Mesenchymal stem cell (in vitro differentiated cells and primary cell): ENCODE measurements at places on chromosomes 12 and 14.

- H3K4me3 ChIP-seq: no peak overlapping the region
- peaks cover 68% of the 10 kb centered on the region for H3K4me1 ChIP-seq
- no peaks in the 10 kb centered on the region for H3K27me3 ChIP-seq
- peaks cover 92% of the 10 kb centered on the region for H3K36me3 ChIP-seq
- no peak overlapping the region for H3K27ac ChIP-seq
These were observed 7.2 kb upstream of the CRIP2 start for GRCh38 chr14:105467249-105467941.

GRCh38 chr12:116959198-116959460 lies 48.4 kb downstream of the FBXW8 start:
- no peak for DNase-seq
- H3K4me1 ChIP-seq: peaks cover 4% of the 10 kb centered on the region
- H3K4me3 ChIP-seq: no peak overlapping the region
- no peak overlapping the region for H3K27ac ChIP-seq

GRCh38 chr14:75042035-75042434 lies 9.2 kb downstream of the MLH3 start:
- H3K27me3 ChIP-seq: no peaks in the 10 kb centered on the region
- DNase-seq: peak; percentile 58
- H3K36me3 ChIP-seq: peaks cover 3% of the 10 kb centered on the region
- H3K27ac ChIP-seq: peak overlapping the region; percentile 34
- H3K4me1 ChIP-seq: peaks cover 9% of the 10 kb centered on the region
- H3K4me3 ChIP-seq: no peak overlapping the region

DNA sequence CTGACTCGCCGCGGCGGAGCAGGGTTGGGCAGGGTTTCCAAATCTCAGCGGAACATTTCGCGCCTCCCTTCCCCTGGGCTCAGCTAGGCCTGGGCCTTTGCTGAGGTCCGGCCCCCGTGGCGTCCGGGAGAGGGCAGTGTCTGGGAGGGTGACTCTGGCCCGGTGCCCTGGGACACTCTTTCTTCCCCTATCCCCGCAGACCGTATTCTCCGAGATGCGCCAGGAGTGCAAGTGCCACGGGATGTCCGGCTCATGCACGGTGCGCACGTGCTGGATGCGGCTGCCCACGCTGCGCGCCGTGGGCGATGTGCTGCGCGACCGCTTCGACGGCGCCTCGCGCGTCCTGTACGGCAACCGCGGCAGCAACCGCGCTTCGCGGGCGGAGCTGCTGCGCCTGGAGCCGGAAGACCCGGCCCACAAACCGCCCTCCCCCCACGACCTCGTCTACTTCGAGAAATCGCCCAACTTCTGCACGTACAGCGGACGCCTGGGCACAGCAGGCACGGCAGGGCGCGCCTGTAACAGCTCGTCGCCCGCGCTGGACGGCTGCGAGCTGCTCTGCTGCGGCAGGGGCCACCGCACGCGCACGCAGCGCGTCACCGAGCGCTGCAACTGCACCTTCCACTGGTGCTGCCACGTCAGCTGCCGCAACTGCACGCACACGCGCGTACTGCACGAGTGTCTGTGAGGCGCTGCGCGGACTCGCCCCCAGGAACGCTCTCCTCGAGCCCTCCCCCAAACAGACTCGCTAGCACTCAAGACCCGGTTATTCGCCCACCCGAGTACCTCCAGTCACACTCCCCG lies 3.0 kb downstream of the WNT1 start:
- H3K27ac ChIP-seq: no peak overlapping the region
- H3K4me1 ChIP-seq: peaks cover 39% of the 10 kb centered on the region
- peak overlapping the region; percentile 29 for H3K4me3 ChIP-seq
- H3K27me3 ChIP-seq: peaks cover 96% of the 10 kb centered on the region
- peak; percentile 37 for DNase-seq

GRCh38 chr12:68963856-68964745 lies 31.1 kb upstream of the CPM start:
- H3K27ac ChIP-seq: no peak overlapping the region
- DNase-seq: no peak
- no peaks in the 10 kb centered on the region for H3K4me1 ChIP-seq
- no peaks in the 10 kb centered on the region for H3K36me3 ChIP-seq
- H3K4me3 ChIP-seq: no peak overlapping the region

DNA sequence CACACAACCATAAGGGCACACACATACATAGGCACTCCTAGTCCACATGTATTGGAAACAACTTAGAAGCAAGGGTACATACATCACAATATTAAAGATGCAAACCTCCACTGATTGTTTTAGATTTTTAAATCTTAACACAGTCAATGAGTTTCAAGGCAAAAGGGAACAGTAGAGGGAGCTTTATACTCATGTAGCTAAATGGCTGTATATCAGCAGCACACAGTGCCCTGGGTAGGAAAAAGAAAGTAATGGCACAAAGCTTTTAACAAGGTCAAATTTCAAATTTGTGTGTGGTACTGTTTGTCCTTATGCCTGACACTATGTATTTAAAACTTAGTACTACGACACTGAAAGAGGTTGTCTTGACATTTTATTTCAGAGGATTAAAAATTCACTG lies 262.0 kb downstream of the MED13L start:
- peak; percentile 77 for DNase-seq
- no peaks in the 10 kb centered on the region for H3K27me3 ChIP-seq
- H3K27ac ChIP-seq: no peak overlapping the region
- no peaks in the 10 kb centered on the region for H3K4me1 ChIP-seq
- peaks cover 87% of the 10 kb centered on the region for H3K36me3 ChIP-seq

- H3K27ac ChIP-seq: no peak overlapping the region
- no peaks in the 10 kb centered on the region for H3K36me3 ChIP-seq
- no peaks in the 10 kb centered on the region for H3K4me1 ChIP-seq
- DNase-seq: no peak
These were observed 502.7 kb downstream of the SOX5 start for GRCh38 chr12:23446746-23447145.

DNA sequence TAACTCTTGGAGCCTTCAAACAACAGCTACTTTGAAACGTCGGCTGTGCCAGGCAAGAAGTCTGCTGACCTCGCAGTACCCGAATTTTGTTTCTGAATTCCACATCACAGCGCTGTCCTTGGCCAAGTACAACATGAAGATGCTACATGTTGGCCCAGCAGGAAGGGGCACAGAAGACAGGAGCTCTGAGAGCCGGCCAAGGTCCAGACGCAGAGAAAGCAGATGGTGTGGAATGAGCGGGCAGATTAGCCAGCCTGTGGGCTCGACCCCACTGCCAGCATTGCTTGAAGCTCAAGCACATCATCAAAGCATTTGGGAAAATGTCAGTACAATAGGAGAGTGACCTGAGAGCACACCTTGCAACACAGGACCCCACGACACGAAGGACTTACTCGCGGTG lies 64.5 kb downstream of the FZD10 start:
- no peaks in the 10 kb centered on the region for H3K27me3 ChIP-seq
- H3K4me3 ChIP-seq: no peak overlapping the region
- H3K36me3 ChIP-seq: no peaks in the 10 kb centered on the region
- no peak overlapping the region for H3K27ac ChIP-seq
- DNase-seq: no peak
- H3K4me1 ChIP-seq: no peaks in the 10 kb centered on the region

GRCh38 chr12:53994264-53995001 lies 5.5 kb upstream of the HOXC9 start:
- H3K4me1 ChIP-seq: peaks cover 34% of the 10 kb centered on the region
- no peaks in the 10 kb centered on the region for H3K27me3 ChIP-seq
- peak overlapping the region; percentile 83 for H3K27ac ChIP-seq
- H3K4me3 ChIP-seq: peak overlapping the region; percentile 87

GRCh38 chr12:124610629-124611558 lies 43.5 kb upstream of the NCOR2 start:
- H3K4me1 ChIP-seq: peaks cover 22% of the 10 kb centered on the region
- H3K36me3 ChIP-seq: no peaks in the 10 kb centered on the region
- H3K4me3 ChIP-seq: no peak overlapping the region
- DNase-seq: no peak
- H3K27ac ChIP-seq: no peak overlapping the region

- H3K27ac ChIP-seq: peak overlapping the region; percentile 66
- H3K27me3 ChIP-seq: peaks cover 34% of the 10 kb centered on the region
- DNase-seq: no peak
- H3K4me3 ChIP-seq: no peak overlapping the region
- peaks cover 86% of the 10 kb centered on the region for H3K4me1 ChIP-seq
- no peaks in the 10 kb centered on the region for H3K36me3 ChIP-seq
These were observed 28.7 kb downstream of the CCDC85C start for GRCh38 chr14:99575043-99576023.

DNA sequence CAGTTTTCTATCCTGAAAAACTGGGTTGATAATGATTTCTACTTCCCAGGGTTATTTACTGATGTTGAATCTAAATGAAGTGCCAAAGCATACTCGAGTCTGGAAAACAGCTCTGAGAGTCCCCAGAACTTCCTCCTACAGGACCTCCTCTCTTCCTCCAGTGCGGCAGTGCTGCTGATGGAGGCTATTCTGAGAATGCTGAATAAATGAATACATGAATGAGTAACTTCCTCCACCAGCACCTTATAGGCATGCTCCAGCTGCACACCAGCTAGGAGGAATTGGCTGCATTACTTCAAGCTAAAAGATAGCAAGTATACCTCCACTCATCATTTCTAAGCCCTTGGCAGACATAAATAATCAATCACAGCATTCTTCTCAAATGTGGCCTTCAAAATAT lies 448.8 kb upstream of the CCDC196 start:
- no peak overlapping the region for H3K27ac ChIP-seq
- H3K27me3 ChIP-seq: no peaks in the 10 kb centered on the region
- no peaks in the 10 kb centered on the region for H3K36me3 ChIP-seq
- H3K4me1 ChIP-seq: no peaks in the 10 kb centered on the region

- peaks cover 74% of the 10 kb centered on the region for H3K27me3 ChIP-seq
- DNase-seq: no peak
- H3K4me3 ChIP-seq: no peak overlapping the region
These were observed 5.9 kb downstream of the KRT84 start for GRCh38 chr12:52379536-52379935.

DNA sequence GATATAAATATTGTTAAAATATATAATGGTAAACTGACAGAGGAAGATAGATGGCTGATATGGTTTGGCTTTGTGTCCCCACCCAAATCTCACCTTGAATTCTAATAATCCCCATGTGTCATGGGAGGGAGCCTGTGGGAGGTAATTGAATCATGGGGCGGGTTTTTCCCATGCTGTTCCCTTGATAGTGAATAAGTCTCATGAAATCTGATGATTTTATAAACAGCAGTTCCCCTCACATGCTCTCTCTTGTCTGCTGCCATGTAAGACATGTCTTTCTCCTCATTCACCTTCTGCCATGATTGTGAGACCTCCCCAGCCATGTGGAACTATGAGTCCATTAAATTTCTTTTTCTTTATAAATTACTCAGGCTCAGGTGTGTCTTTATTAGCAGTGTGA lies 46.3 kb downstream of the PTCSC3 start:
- no peaks in the 10 kb centered on the region for H3K36me3 ChIP-seq
- H3K4me1 ChIP-seq: peaks cover 2% of the 10 kb centered on the region
- H3K27ac ChIP-seq: no peak overlapping the region
- no peak overlapping the region for H3K4me3 ChIP-seq
- no peak for DNase-seq

GRCh38 chr12:13805041-13805440 lies 176.4 kb downstream of the GRIN2B start:
- H3K36me3 ChIP-seq: no peaks in the 10 kb centered on the region
- H3K4me1 ChIP-seq: no peaks in the 10 kb centered on the region
- no peaks in the 10 kb centered on the region for H3K27me3 ChIP-seq
- H3K27ac ChIP-seq: no peak overlapping the region
- H3K4me3 ChIP-seq: no peak overlapping the region

- no peaks in the 10 kb centered on the region for H3K27me3 ChIP-seq
- H3K4me1 ChIP-seq: no peaks in the 10 kb centered on the region
- DNase-seq: no peak
- no peaks in the 10 kb centered on the region for H3K36me3 ChIP-seq
These were observed 167.0 kb upstream of the ALG10B start for GRCh38 chr12:38149395-38150073.

GRCh38 chr12:42957136-42957535 lies 367.6 kb upstream of the PRICKLE1 start:
- H3K4me1 ChIP-seq: no peaks in the 10 kb centered on the region
- no peaks in the 10 kb centered on the region for H3K36me3 ChIP-seq
- H3K27me3 ChIP-seq: no peaks in the 10 kb centered on the region
- H3K4me3 ChIP-seq: no peak overlapping the region
- H3K27ac ChIP-seq: no peak overlapping the region

GRCh38 chr14:39372656-39373055 lies 59.6 kb downstream of the FBXO33 start:
- H3K27ac ChIP-seq: no peak overlapping the region
- no peak overlapping the region for H3K4me3 ChIP-seq
- H3K27me3 ChIP-seq: no peaks in the 10 kb centered on the region
- DNase-seq: peak; percentile 11
- peaks cover 6% of the 10 kb centered on the region for H3K36me3 ChIP-seq

- H3K4me3 ChIP-seq: no peak overlapping the region
- H3K27ac ChIP-seq: no peak overlapping the region
- H3K36me3 ChIP-seq: no peaks in the 10 kb centered on the region
- peaks cover 18% of the 10 kb centered on the region for H3K4me1 ChIP-seq
- DNase-seq: peak; percentile 15
These were observed 137.4 kb downstream of the CALM1 start for GRCh38 chr14:90534091-90534837.

- no peaks in the 10 kb centered on the region for H3K27me3 ChIP-seq
- DNase-seq: no peak
- no peak overlapping the region for H3K27ac ChIP-seq
- no peaks in the 10 kb centered on the region for H3K4me1 ChIP-seq
- H3K4me3 ChIP-seq: no peak overlapping the region
- H3K36me3 ChIP-seq: no peaks in the 10 kb centered on the region
These were observed 18.3 kb upstream of the VASH1 start for GRCh38 chr14:76742966-76743365.
